ENCODE measurements at places on chromosomes 3 and 15. TPM values are rescaled to one million over a fixed set of nuclear protein-coding genes. Genes with fewer than 3 reads are reported as not detected.

DNA sequence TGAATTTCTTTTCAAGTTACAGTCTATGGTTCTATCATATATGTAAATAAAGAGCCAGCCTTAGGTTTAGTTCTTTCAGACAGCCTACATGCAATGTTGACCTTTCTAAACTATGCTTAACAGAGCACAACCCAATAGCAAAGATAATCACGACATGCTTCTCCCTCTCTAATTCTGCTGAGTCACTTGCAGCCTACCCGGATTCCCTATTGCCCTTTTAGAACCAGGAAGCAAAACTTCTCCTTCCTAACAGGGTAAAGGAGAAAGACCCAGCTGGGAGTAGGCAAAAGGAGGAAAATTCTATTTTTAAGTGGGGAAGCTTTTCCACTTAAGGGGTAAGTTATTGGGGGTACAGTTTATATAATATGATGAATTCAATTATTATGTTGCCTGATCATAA is 79.3 kb downstream of the SLC7A14 start:
- DNase-seq: no peak

DNA sequence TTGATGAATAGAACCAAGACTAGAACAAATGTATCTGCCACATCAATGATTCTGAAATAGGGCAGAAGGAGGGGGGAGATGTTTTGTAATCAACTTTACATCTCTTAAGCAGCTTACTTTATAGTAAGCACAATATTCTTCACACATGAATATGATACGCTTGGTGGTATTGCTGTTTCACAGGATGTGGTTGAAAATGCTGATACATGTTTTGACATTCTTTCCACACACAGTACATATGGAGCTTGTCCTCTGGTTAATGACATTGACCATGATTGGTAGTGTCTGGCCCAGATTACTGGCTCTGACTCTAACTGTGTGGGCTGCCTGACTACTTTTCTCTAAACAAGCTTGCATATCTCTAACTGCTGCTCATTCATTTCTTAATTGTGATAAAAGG is 168.9 kb downstream of the KLHL25 start:
- DNase-seq: no peak

GRCh38 chr3:30682434-30683155 is 76.2 kb downstream of the TGFBR2 start:
- DNase-seq: no peak

- no peak for DNase-seq
These were observed 18.8 kb upstream of the CFAP161 start for GRCh38 chr15:81115054-81115939.

DNA sequence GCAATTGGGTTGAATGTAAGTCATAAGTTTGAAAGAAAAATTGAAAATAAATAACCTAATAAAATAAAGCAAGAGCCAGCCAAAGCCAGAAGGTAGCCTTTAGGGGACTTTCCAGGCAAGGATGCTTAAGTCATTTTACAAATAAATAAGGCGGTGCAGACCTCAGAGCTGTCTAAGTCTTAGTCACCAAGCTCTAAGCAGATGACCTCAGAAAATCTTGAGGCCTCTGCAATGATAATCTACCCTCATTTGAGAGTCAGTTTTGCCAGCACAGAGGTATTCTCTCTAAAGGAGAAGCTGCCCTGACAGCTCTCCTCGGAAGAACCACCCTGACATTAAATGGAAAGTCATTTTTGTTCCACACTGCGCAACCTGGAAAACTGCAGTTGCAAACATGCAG is 113.9 kb downstream of the OXNAD1 start:
- DNase-seq: no peak

DNA sequence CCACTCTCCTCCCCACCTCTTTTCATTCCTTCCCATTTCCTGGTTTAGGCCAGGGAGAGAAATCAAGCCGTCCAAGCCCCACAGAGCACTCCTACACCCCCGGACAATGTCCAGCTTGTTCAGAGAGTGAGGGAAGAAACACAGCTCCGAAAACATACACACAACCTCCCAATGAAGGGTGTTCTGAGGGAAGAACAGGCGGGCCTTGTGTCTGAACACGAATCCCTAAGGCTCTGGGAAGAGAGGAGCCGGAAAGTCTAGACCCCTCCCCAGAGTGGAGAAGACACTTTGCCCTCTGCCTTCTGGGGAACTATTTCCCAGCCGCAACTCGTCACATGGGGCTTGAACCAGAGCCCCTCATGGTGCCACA is 30.5 kb downstream of the ACAN start:
- no peak for DNase-seq

GRCh38 chr3:195809291-195809785 is 2.4 kb downstream of the MUC4 start:
- no peak for DNase-seq

GRCh38 chr3:74613521-74614106 is 845 bp downstream of the CNTN3 start:
- DNase-seq: no peak

DNA sequence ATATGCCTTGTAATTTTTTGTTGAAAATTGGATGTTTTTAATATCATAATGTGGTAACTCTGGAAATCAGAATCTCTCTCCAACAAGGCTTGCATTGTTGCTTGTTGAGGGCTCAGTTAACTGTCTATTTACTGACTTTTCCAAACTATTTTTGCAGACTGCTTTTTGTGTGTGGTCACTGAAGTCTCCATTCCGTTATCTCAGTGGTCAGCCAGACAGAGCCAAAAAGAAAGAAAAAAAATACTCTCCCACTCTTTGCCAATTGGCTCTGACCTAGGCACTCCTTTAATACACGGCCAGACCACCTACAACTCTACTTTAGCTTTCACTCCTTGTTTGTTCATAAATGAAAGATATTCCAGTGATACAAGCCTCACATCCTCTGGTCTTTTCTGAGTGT is 52.5 kb downstream of the IFT80 start:
- no peak for DNase-seq

DNA sequence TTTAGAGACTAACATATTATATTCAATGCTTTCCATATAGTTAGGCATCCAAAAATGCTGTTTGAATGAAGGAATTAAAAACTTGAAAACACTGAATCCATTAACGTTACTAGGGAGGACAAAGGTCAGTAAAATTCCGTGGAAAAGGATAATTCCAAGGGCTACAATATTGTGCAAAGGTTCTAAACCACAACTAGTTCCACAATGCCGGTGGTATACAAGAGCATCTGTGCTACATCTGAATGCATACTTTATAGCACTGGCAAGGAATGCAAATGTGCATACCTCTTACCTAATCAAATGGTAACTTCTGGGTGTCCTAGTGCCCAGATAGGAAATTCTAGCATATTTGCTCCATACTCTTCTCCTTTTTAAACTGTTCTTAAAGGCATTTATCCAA is 2.2 kb downstream of the ICE2 start:
- no peak for DNase-seq

DNA sequence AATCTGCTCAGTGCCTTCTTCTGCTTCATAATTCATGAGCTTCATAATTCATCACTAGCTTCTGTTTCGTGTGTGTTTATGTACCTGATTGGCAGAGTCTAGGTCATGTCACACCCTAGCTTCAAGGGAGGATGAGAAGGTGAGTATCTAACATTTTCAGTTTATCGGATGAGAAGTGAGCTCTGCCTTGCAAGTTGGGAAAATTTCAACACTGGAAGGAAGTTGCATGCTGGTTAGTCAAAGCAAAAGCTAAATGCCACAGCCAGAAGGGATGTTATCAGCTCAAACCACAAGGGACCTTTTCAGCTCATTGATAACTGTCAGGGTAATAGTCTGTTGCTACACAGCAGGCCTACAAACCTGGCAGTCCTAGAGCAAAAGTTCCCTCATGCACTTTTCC is 7.3 kb upstream of the TNFSF10 start:
- DNase-seq: no peak

DNA sequence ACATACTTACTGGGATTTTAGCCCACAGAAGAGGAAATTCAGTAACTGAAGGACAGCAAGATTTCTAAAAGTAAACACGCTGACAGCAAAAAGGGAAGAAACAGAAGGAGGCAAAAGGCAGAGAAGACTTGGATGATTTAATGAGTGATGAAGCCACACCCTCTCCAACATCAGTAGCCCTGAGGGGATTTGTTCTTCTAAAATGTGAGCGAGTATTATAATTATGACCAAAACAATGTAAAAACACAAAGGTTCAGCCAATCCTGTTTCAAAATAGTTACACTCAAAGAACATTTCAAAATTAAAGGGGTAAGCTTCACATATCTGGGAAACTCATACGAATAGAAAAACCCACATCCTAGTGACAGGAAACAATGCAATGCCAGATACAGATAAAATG is 25.0 kb downstream of the MCCC1 start:
- DNase-seq: no peak

DNA sequence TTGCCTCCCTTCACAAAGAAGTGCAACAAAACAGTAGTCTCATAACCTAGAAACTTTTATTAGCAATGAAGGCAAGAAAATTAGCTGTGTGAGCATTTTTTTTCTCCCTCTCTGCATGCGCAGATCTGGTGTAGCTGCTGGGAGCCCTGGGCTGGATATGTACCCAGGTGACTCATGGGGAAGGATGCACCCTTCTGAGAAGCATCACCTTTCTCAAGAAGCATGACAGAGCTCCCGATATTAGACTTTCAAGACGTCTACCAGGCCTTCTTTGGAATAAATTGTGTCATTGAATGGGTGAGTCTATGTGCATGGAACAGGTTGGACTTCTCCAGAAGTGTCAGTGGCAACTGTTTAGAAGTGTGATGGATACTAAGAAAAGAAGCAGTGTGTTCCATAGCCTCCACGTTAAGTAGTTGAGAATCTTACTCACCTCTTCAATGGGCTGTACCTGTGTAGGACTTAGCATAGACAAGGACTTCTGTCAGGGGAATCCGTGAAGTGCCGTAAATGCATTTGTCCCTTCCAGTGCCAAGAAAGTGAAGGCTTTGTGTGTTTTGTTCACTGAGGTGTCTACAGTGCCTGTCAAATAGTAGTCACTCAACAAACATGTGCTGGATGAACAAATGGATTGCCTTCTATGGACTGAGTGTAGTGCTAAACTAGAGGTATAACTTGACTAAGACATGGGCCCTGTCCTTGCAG is 47.7 kb upstream of the RASGRP1 start:
- no peak for DNase-seq

DNA sequence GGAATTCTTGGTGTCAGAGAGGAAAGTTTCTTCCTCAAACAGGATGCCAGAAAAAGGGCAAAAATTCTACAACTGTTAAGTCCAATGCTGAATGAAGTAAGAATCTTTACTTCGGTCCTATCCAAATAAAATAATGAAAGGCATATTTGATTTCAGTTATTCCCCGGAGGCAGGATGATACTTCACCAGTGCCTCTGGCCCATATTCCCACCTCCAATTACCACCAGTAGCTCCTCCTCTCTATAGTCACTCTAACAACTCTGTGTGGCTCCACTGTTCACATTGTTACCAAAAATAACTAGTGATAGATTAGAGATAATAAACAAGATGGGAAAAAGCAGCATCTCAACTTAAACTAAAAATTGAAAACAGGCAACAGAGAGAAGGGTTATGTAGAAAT is 20.7 kb downstream of the MAP1A start:
- no peak for DNase-seq

DNA sequence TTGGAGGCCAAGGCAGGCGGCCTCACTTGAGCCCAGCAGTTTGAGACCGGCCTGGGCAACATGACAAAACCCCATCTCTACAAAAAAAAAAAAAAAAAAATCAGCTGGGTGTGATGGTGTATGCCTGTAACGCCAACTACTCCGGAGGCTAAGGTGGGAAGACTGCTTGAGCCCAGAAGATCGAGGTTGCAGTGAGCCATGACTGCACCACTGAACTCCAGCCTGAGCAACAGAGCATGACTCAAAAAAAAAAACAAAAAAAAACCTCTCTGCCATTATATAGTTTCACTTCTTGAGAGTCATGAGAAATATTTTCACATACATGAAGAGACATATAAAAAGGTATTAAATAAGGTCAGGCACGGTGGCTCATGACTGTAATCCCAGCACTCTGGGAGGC is 45.9 kb upstream of the CP start:
- no peak for DNase-seq

DNA sequence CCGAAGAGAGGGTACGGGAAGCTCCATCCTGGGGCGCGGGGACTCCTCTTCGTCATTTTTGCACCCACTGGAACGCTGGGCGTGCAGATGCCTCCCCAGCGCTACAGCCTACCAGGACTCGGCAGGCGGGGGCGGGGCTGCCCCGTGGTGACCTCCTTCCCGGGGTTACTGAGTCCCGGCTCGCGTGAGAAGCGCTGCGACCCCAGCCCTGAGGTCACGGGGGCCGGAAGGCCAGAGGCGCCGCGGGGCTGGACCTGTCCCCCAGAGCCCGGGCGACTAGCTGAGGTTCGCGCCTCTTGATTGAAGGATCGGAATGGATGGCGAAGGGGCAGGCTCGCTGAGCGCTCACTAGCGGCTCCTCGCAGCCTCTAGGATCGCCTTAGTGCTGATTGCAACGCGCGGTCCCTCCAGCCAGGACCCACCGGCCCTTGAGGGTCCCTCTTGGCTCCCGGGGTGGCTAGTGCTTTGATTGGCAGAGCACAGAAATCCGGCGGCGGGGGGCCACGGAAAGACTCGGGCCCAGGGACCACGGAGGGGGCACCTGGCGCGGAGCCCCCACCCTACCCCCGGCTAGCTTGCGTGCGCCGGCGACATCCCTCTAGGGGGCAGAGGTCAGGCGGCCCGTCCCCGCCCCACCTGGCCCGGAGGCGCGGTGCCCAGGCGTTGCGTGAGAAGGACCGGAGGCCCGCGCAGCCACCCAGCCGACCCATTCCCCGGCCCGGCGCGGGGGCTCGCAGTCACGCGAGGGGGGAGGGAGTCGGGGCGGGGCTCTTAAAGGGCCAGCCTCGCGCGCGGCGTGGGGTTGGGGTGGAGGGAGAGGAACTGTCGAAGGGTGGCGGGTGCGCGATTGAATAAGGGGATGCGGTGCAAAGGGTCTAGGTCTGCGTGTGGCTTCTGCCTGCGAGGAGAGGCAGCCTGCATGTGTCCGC is 781 bp upstream of the CYP1A1 start:
- no peak for DNase-seq

Gene GOLGA6B
- total RNA-seq: not detected

Gene LNP1
- 2.7 TPM for total RNA-seq

Gene GP9
- not detected for total RNA-seq

Gene CXCR6
- total RNA-seq: not detected

Gene RLBP1
- total RNA-seq: not detected
